ENCODE measurements at places on chromosomes 6 and 20.

GRCh38 chr6:122407712-122408111 is 8.3 kb downstream of the HSF2 start:
- DNase-seq = no peak

DNA sequence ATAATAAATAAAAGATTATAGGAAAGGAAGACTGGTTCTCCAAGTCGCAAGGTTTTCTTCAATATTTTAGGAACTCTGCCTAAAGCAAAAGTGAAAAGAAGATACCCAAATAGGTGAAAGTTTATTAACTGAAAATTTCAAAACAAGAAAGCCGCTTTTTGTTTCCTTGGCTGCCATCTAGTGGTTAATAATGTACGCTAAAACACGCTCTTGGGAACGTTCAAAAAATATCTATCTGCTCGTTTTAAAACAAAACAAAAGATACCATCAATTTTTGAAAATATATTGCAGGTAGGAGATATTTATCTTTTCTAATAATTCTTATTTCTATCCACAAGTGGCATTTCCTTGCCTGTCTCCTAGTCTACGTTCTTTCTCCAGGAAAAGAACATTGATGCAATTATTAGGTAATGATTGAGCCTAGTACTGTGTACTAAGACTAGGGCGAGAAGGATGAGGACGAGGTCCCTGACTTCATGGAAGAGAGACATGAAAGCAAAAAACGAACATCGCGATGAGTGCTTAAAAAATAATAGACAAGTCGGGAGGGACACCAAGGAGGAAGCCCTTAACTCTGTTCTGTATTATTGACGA is 97.2 kb downstream of the SPTLC3 start:
- no peak for DNase-seq

- DNase-seq = no peak
Observed at GRCh38 chr6:151811081-151811480, 3.6 kb downstream of the ESR1 start.

DNA sequence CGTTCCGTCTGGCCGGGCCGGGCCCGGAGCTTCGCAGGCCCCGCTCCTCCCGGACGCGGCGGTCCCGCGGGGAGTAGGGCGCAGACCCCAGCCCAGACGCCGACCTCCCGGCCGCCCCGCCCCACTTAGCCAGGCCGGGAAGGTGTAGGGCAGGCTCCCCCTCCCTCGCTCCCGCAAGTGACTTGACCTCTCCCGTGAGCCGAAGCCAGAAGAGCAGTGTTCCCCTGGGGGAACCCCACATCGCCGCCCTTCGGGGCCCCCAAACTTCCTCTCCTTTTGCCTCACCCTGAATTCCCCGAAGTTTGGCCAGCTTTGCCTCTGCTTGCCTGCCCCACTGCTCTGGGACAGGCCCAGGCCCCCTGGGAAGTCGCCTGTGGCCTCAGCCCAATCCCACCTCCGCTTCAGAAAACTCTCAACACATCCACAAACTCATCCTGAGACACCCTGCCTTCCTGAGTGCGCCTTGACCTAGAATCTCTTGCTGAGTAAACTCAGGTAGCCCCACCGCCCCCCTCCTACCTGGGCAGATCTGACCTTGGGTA is 524 bp upstream of the NOL4L start:
- DNase-seq = peak; percentile 60

- DNase-seq = peak; percentile 29
Observed at GRCh38 chr6:158131926-158132325, 36.1 kb downstream of the SERAC1 start.

DNA sequence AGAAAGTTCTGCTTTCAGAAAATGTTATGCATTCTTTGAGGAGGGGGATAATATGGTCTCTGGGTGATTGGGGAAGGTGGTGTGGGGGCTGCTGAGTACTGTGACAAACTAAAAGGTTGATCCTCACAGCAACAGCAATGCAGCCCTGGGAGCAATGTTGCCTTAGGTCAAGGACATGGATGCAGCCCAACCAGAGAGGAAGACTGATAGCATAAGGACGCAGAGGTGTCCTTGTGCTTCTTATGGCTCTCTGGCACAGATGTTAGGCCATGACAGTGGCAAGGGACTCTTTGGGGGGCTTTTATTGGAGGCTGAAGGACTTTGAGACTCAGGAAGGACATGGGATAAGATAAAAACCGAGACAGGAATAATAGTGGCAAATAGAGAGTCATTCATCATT is 186.2 kb upstream of the PHACTR1 start:
- no peak for DNase-seq

DNA sequence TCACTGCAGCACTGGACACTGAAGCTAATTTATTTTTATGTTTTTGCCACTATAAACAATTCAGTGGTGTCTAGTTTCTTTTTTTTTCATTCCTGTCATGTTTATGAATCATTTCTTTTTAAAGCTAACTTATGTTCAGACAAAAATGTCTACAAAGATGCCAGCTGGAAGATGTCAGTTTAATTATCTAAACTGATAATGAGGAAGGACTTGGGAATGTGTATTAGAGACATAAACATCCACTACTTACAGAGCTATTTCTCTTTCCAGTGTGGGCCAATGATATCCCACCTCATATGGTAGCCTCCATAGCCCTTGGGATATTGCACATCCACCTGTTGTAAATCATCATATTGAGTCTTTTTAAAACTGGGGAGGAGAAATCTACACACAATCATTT is 132.1 kb upstream of the FAM184A start:
- DNase-seq = no peak

DNA sequence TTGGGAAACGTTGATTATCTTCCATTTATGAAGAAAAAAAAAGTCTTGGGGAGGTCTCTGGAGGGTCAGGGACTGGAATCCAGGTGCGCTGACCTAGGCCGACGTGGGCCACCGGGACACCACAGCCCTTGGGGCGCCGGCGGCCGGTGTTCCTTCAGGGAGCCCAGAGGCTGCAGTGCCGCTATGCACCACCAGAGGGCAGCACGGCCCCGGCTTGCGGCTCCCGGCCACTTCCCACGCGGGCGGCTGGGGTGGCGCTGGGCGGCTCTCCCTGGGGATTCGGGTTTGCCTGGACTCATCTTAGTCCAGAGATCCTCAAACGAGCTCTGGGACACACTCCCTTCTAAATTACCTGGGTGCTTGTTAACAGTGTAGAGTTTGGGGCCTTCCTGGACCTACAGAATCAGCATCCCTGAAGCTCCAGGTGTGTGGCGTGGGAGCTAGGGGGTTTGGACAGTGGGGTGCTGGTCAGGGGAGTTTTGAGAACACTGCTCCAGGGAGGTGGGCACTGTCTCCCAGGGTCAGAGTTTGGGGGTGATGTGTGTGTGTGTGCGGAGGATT is 23.0 kb upstream of the GTSF1L start:
- peak; percentile 98 for DNase-seq

GRCh38 chr6:157090736-157091135 is 232.6 kb downstream of the TMEM242 start:
- no peak for DNase-seq

GRCh38 chr20:45969712-45970634 is 2.0 kb downstream of the ZNF335 start:
- peak; percentile 62 for DNase-seq

DNA sequence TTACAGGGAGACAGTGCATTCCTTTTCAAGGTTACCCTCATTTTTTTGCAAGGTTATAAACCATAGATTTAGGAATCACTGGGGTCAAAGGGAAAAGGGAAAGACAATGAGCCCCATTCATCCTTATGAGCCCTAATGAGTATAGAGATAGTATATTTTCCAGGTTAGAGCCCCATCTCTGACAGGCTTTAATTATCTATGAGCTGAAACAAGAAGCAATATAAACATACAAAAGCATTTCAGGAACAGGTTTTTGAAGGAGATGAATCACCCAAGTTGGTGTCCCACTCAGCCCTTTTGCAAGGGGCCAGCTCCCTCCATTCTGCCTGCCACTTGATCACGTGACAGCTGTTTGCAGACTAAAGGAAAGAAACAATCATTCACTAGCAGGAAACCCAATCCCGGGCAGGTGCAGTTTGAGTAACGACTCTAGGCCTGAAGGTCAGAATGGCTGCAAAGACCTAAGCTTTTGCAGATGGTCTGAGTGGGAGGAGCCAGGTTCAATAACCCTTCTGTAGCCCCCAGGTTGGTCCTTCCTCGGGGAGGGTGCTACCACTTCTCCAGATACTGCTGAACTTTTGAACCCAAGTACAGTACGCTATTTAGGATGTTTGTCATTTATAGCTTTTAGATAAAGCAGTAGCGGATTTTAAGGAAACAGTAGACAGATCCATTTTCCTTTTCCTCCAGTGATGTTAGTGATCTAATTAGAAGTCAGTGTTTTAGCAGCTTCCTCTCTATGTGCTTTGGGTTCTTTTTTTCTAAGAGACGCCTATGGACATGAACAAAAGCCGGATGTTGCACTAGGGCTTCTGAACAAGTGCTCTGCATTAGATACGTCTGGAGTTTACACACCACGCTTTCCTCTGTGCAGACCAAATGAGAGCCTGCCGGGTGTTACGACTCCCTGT is 253.2 kb downstream of the SOX4 start:
- peak; percentile 47 for DNase-seq
